Vagina (tissue), 2 donors: ENCODE measurements at places on chromosomes 3 and 15.
A peak's percentile ranks its signal among the peaks of the same experiment; 100 is the strongest.

DNA sequence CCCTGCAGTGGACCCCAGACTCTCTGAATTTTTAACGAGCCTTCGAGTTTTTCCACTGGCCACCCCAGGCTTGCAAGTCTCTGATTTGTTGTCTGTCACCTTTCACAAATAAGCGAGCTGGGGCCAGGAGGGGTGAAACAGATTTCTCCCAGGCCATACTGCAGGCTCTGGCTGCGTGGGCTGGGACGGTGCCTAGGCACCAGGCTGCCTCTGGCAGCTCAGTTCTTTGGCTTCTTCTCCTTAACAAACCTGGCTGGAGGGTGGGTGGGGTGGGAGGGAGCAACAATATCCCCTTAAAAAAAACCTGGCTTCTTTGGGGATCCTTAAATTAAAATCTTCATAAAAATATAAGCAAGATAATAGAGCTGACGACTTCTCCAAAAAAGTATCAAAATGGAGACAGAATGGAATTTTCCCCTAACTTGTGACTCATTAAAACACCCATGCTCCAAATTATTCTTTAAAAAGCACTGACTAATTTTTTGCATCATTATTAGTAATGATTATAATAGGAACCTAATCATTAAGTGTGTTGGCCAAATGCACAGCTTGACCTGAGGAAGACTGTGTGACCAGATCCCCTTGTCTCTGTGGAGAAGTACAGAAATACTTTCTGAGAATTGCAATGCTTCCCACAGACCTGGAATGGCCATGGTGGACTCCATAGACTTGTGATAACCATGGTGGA lies 84.1 kb downstream of the SNRK start:
- peaks cover 16% of the 10 kb centered on the region for H3K4me1 ChIP-seq
- DNase-seq = no peak
- no peaks in the 10 kb centered on the region for H3K36me3 ChIP-seq
- H3K4me3 ChIP-seq = no peak overlapping the region
- no peak overlapping the region for H3K27ac ChIP-seq

- no peaks in the 10 kb centered on the region for H3K36me3 ChIP-seq
- H3K27me3 ChIP-seq = no peaks in the 10 kb centered on the region
- H3K27ac ChIP-seq = no peak overlapping the region
Measured at GRCh38 chr3:78613421-78613879, 1154.3 kb downstream of the ROBO1 start.

DNA sequence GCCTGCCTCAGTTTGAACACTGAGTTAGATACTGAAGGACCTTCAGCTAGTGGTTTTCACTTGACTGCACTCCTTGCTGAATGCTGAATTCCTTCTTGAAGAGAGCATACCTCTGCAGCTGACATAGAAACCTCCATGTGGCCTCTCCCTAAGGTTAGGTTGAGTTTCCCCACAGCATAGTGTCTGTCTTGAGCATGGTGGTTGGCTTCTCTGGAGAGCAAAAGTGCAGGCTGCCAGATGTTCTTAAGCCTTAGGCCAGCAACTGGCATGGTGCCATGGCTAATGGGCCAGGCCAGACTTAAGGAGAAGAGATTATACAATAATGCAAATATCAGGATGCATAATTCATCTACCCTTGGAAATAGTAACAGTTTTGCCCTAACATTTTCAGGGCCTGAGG lies 545.6 kb upstream of the ZNF385D start:
- no peak overlapping the region for H3K4me3 ChIP-seq
- DNase-seq = no peak
- H3K27ac ChIP-seq = no peak overlapping the region

DNA sequence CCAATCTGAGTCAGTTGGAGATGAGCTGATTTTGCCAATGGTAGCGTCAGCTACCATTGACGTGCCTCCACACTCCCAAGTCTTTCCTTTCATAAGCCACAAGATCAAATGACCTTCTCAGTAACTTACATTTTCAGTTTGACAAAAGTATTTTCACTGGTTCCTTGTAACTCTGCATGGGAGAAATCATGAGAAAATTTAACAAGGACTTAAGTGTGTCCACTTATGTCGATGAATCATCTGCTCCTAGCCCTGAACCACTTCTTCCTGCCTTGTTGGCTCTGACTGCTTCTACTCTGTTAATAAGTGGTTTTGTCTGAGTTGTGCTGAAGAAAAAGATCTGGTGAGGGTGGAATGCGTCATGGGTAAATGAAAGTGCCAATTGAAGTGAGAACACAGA lies 101.2 kb downstream of the NFKBIZ start:
- no peak overlapping the region for H3K27ac ChIP-seq
- H3K27me3 ChIP-seq = no peaks in the 10 kb centered on the region
- H3K4me1 ChIP-seq = no peaks in the 10 kb centered on the region
- H3K4me3 ChIP-seq = no peak overlapping the region
- DNase-seq = no peak

DNA sequence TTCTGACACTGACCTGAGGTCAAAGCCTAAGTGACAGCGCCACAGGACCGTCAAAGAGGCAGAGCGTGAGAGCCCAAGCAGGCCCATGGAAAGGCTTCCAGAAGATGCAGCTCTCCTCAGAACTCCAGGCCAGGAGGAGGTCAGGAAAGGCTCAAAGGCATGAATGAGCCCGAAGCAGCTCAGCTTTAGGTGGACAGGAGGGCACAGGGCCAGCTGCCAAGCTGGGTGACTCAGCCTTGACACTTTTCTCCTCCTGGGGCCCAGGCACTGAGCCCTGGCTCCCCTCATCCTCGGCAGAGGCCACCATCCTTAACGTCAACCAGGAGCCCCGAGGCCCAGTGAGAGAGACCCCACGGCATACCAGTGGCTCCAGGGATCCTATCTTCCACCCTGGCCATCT lies 62.9 kb downstream of the ADCY5 start:
- no peaks in the 10 kb centered on the region for H3K27me3 ChIP-seq
- H3K36me3 ChIP-seq = no peaks in the 10 kb centered on the region
- H3K4me3 ChIP-seq = no peak overlapping the region
- peak overlapping the region; percentile 1 for H3K27ac ChIP-seq
- H3K4me1 ChIP-seq = peaks cover 24% of the 10 kb centered on the region
- no peak for DNase-seq

- H3K27me3 ChIP-seq = no peaks in the 10 kb centered on the region
- H3K36me3 ChIP-seq = no peaks in the 10 kb centered on the region
- H3K4me1 ChIP-seq = peaks cover 16% of the 10 kb centered on the region
- H3K4me3 ChIP-seq = no peak overlapping the region
Measured at GRCh38 chr15:63332367-63333124, 49.1 kb downstream of the CA12 start.

GRCh38 chr3:94251566-94251965 lies 188.7 kb downstream of the NSUN3 start:
- DNase-seq = no peak
- H3K27ac ChIP-seq = no peak overlapping the region

DNA sequence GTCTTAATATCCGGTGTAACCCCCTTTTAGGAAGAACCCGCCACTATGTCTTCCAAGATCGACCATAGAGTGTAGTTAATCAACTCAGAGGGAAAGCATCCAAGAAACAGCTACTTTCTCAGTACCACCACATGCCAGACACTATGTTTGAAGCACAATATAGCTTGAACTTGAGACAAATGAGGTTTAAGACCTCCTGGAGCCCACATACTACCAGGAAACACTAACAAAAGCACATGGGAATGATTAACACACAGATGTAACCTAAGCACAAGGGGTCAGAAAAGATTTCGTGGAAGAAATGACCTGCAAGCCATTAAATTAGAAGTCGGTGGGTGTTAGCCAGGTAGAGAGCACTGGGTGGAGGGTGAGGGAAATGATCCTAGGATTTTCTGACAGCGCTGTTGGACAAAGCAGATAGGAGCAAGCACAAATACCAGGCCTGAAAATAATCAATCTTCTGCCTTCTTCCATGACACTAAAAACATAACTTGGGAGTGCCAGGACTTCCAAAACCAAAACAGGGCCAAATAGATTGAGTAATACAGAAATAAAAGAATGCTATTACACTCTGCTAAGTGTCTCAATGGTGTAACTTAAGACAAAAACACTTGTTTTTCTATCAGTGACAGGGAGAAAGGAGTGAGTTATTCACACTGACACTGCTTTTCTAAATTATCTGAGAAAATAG lies 213.7 kb downstream of the FOXP1 start:
- no peaks in the 10 kb centered on the region for H3K36me3 ChIP-seq
- no peak overlapping the region for H3K27ac ChIP-seq
- H3K4me1 ChIP-seq = peaks cover 17% of the 10 kb centered on the region
- H3K4me3 ChIP-seq = no peak overlapping the region

GRCh38 chr3:172201136-172201869 lies 161.9 kb downstream of the FNDC3B start:
- no peaks in the 10 kb centered on the region for H3K36me3 ChIP-seq
- peak overlapping the region; percentile 49 for H3K27ac ChIP-seq
- DNase-seq = no peak
- no peak overlapping the region for H3K4me3 ChIP-seq
- peaks cover 52% of the 10 kb centered on the region for H3K4me1 ChIP-seq

GRCh38 chr3:127701280-127701911 lies 28.6 kb downstream of the ABTB1 start:
- H3K27ac ChIP-seq = peak overlapping the region; percentile 60
- H3K4me1 ChIP-seq = peaks cover 48% of the 10 kb centered on the region
- no peak for DNase-seq
- H3K27me3 ChIP-seq = no peaks in the 10 kb centered on the region
- H3K4me3 ChIP-seq = no peak overlapping the region
- H3K36me3 ChIP-seq = no peaks in the 10 kb centered on the region

- H3K27me3 ChIP-seq = no peaks in the 10 kb centered on the region
- H3K27ac ChIP-seq = no peak overlapping the region
- H3K36me3 ChIP-seq = no peaks in the 10 kb centered on the region
- no peak overlapping the region for H3K4me3 ChIP-seq
Measured at GRCh38 chr15:66039117-66039871, 170.0 kb downstream of the RAB11A start.

GRCh38 chr3:119589102-119589773 lies 8.4 kb upstream of the PLA1A start:
- no peaks in the 10 kb centered on the region for H3K4me1 ChIP-seq
- H3K27me3 ChIP-seq = no peaks in the 10 kb centered on the region
- DNase-seq = no peak
- H3K36me3 ChIP-seq = no peaks in the 10 kb centered on the region
- no peak overlapping the region for H3K4me3 ChIP-seq

DNA sequence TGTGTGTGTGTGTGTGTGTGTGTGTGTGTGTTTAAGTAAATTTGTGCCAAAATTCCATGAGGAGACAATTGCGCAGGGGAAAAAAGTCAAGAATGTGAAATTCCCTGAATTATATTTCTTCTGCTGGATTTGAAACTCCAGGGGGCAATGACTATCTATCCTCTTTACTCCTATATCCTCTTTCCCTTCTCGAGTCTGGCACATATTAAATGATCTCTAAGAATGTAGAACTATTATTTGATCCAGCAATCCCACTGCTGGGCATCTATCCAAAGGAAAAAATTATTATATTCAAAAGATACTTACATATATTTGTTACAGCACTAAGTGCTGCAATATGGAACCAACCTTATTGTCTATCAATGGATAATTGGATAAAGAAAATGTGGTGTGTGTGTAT lies 350.1 kb upstream of the ADAMTS9 start:
- DNase-seq = no peak
- H3K4me1 ChIP-seq = no peaks in the 10 kb centered on the region
- H3K27ac ChIP-seq = no peak overlapping the region
- no peak overlapping the region for H3K4me3 ChIP-seq

- no peaks in the 10 kb centered on the region for H3K36me3 ChIP-seq
- no peak overlapping the region for H3K27ac ChIP-seq
- H3K4me3 ChIP-seq = no peak overlapping the region
Measured at GRCh38 chr15:90054618-90055097, 47.6 kb downstream of the IDH2 start.

DNA sequence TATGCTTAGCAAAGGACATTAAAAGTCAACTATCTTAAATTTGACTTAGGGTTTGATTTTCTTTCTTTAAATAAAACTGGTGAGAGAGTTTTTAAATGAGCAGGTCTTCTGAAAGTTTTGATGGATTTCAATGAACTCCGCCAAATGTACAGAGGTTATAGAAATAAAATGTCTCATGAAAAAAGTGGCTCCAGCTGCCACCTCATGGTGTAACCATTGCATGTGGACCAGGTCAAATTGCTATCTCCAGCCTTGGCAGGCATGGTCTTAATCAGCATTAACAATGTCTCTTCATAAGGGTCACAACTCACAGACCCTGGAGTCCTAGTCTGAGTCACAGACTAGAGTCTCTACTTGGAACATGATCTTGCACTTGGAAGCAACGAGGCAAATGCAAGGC lies 182.3 kb downstream of the ADAMTS17 start:
- no peaks in the 10 kb centered on the region for H3K4me1 ChIP-seq
- H3K4me3 ChIP-seq = no peak overlapping the region
- no peaks in the 10 kb centered on the region for H3K27me3 ChIP-seq
- DNase-seq = no peak
- no peaks in the 10 kb centered on the region for H3K36me3 ChIP-seq
- no peak overlapping the region for H3K27ac ChIP-seq

- H3K36me3 ChIP-seq = no peaks in the 10 kb centered on the region
- no peaks in the 10 kb centered on the region for H3K4me1 ChIP-seq
- no peak for DNase-seq
- H3K27me3 ChIP-seq = no peaks in the 10 kb centered on the region
- no peak overlapping the region for H3K27ac ChIP-seq
Measured at GRCh38 chr3:98563661-98564281, 29.6 kb downstream of the CPOX start.

DNA sequence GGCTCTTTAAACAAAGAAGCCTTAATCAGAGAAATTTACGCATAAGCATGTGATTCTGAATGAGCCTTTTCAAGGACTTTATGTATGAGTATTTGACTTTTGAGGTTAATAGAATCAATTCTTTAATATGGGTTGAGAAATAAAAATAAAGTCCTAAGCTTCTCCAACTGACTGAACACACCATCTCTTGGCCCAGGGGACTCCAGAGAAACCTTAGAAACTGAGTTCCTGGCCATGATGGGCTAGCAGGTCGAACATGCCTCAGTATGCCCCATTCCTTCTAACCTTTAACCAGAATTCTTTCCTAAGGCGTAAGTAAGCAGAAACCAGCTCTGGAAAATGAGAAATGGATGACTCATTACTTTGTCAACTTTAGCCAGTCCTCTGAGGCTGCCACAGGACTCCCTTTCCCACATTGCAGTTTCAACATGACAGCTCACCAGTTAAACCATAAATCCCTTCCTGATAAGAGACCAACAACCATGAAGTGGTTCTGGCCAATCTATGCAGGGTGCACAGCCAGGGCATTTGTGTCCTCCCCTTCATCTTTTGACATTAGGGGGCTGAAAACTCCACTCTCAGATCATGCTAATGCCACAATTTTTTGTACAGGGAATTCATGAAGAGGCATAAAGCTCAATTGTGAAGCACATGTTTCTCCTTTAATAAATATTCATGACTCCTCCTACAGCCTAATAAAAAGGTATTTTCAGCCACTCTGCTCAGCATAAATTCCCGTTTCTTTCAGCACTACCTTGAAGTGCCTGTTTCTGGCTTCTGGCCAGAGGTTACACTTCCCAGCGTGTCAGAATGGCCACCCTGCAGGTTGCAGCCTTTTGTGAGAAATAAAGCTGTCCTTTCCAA lies 33.3 kb downstream of the TM4SF18 start:
- no peaks in the 10 kb centered on the region for H3K36me3 ChIP-seq
- H3K27ac ChIP-seq = peak overlapping the region; percentile 36
- H3K27me3 ChIP-seq = no peaks in the 10 kb centered on the region
- no peak overlapping the region for H3K4me3 ChIP-seq
- peaks cover 16% of the 10 kb centered on the region for H3K4me1 ChIP-seq
